GM12864 (cell line): ENCODE measurements at places on chromosomes 12 and 14.

GRCh38 chr12:15726027-15726877 lies 62.9 kb downstream of the EPS8 start:
- no peak for DNase-seq

DNA sequence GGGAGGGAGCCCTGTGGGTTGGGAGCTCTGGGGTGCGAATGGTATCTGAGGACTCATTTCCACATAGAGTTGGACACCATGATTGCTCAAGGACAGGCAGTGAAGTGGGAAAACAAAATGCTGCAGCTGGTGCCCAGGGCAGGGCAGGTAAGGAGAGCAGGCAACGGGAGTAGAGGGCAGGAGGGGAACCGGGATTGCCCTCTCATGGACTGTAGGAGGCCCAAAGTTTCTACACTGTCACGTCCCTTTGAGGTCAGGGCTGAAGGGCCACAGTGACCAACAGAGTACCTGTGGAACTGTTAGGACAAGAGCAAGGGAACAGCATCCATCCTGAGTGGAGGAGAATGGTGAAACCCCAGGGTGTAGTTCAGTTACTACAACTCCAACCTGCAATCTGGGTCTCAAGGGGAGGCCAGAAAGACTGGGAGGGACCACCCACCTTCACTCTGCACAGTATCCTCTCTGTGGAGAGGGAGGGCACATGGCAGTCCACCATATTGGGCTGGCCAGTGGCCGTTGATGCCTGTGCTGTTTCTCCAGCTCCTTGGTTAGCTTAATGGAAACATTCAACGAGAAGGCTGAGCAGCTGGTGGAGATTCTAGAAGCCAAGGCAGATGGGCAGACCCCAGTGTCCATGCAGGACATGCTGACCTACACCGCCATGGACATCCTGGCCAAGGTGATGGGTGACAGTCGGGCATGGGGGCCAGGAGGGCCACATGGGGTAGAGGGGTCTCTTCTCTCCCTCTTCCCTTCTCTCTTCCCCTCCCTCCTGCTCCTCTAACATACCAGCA lies 22.2 kb downstream of the CYP46A1 start:
- DNase-seq: no peak

GRCh38 chr12:30970559-30971197 lies 44.1 kb downstream of the TSPAN11 start:
- no peak for DNase-seq

DNA sequence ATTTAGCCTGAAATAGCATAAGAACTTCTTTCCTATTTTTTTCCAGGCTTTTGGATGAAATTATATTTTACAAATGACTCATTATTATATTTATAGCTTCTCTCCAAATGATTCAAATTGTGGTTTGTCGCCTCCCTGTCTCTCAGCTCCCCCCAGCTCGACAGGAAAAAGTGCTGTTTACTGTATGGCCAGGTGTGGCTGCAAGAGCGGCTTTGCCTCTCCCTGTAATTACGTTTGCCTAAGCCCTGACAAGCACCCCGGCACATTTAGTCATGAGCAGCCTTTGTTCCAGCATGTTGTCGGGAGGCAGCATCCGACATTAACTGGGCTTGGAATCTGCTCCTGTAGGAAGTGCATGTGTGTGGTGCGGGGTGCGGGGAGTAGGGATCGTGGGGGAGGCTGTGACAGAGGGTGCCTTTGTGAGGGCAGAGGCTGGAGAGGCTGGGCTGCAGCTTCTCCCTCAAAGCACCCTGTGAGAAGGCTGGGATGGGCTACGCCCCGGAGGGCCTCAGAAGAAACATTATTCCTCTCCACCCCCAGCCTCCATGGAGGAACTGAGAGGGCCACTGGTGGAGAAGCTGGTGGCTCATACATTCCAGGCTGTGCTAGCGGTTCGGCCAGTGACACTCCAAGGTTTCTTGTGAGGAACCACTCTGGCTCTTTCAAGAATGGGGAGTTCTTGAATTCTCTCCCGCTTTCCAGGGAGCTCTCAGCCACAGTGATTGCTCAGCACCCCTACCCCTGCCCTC lies 42.1 kb upstream of the CTDSP2 start:
- DNase-seq: no peak

- no peak for DNase-seq
Measured at GRCh38 chr12:60335745-60336144, 739.9 kb downstream of the SLC16A7 start.

- DNase-seq: no peak
Measured at GRCh38 chr12:66393890-66394289, 91.6 kb downstream of the HELB start.

DNA sequence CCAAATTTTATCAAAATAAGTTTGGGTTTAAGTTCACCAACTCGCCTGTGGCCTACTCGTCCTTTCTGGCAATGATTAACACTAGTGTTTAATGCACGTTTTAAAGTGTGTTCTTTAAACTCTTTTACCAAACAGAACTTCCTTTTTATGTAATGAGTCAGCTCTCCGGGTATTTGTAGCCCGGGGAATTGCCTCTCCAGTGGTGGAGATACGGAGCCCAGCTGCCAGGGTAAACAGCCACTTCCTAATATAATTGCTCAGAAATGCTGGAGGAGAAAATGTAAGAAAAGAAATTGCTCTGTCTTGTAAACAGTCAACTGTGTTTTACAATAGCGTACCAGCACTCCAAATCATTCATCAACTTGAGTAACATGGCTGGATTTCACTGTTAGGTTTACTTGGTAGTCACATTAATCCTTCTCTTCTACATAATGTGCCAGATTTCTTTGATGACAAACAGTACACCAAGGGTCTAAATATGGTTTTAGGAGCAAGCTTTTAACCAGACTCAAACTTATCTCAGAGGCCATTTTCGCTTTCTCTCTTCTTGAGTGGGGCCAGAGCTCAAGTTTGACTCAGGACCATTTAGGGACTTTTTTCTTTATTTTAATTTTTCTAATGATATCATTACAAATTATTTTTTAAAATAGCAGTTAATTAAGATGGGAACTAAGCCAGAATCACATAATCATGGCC lies 101.2 kb upstream of the SLC38A2 start:
- DNase-seq: no peak

DNA sequence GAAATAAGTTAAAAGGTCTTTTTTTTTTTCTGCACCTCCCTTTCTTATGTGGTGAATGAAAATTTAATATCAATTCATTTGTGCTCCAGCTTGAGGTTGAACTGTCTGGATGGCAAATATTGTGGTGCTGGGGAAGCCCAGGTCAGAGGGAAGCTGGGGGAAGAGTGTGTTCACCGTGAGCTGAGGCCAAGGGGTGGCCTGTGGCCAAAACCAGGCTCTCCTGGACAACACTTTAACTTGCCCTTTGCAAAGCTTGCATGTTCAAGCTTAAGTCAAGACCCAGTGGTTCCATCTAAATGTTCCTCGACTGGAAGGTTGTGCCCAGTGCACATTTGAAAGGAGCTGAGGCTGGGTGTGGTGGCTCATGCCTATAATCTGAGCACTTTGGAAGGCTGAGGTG lies 28.8 kb downstream of the DRAM1 start:
- no peak for DNase-seq

- no peak for DNase-seq
Measured at GRCh38 chr12:102069707-102070106, 7.9 kb upstream of the WASHC3 start.

- no peak for DNase-seq
Measured at GRCh38 chr12:6333566-6333965, 8.3 kb downstream of the TNFRSF1A start.

DNA sequence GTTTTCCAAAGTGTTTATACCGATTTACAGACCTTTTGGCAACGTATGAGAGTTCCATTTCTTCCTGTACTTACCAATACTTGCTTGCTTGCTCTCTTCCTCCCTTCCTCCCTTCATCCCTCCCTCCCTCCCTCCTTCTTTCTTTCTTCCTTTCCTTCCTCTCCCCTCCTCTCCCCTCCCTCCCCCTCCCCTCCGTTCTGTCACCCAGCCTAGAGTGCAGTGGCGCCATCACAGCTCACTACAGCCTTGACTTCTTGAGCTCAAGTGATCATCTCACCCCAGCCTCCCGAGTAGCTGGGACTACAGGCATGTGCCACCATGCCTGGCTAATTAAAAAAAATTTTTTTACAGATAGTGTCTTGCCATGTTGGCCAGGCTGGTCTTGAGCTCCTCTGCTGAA lies 40.4 kb downstream of the DIP2B start:
- no peak for DNase-seq

- DNase-seq: no peak
Measured at GRCh38 chr12:57341275-57341990, 89.4 kb downstream of the R3HDM2 start.

DNA sequence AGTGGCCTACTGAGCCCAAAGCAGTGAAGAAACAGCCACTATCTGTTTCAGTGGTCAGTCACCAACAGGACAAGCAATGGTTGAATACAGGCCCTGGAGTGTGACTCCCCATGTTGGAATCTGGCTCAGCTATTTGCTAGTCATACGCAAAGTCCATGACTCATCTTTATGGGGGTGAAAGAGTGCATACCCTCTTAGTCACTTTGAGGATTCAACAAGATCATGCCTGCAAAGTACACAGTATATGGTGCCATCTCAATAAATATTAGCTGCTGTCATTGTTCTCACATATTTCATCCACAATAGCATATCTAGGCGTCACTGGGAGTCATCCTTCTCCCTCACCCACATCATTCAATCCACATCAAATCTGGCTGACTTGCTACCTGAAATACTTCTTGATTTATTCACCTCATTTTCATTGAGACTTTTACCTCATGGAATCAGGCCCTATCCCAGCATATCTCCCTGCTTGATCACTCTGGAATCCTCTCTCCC lies 26.4 kb upstream of the STAB2 start:
- no peak for DNase-seq

GRCh38 chr12:72228424-72228823 lies 43.7 kb upstream of the TRHDE start:
- DNase-seq: no peak

DNA sequence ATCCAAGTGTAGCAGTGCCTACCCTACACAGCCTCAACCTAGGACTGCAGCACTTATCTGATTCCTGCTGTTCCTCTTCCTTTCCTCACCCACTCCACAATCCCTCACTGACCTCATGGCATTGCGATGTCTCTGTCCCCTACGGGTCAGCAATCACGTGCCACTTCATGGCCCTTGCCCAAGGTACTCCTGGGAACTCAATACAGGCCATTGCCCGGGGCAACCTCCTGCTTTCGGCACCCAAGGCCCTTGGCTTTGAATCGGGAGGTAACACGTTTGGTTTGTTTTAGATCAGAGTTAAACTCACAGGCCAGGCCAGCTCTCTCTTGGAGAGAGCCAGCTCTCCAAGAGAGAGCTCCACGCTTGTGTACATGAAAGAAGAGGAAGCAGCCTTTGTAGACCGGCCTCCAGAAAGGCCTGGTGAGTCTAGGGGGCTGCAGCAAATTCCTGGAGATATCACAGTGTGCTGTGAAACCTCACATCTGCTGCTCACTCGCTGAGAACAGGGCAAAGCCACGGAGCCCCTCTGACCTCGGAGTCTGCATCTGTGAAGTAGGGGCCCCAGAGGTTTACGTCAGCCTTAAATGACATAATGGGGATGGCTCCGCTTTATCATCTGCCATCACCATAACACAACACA lies 12.2 kb downstream of the CLMN start:
- DNase-seq: no peak

DNA sequence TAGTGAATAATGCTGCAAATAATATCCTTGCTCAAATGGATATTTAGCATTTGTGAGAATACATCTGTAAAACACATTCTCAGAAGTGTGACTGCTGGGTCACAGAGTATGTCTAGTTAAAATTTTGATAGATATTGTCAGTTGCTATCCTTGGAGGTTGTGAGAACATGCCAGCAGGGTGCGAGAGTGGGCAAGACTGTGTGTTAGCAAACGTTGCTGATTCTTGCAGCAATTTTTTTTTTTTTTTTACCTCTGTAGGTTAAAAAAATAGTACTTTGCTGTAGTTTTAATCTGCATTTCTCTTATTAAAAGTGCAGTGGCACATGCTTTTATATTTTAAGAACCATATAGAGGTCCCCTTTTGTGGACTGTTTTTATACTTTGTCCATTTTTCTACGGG lies 4.5 kb upstream of the NYNRIN start:
- DNase-seq: no peak

DNA sequence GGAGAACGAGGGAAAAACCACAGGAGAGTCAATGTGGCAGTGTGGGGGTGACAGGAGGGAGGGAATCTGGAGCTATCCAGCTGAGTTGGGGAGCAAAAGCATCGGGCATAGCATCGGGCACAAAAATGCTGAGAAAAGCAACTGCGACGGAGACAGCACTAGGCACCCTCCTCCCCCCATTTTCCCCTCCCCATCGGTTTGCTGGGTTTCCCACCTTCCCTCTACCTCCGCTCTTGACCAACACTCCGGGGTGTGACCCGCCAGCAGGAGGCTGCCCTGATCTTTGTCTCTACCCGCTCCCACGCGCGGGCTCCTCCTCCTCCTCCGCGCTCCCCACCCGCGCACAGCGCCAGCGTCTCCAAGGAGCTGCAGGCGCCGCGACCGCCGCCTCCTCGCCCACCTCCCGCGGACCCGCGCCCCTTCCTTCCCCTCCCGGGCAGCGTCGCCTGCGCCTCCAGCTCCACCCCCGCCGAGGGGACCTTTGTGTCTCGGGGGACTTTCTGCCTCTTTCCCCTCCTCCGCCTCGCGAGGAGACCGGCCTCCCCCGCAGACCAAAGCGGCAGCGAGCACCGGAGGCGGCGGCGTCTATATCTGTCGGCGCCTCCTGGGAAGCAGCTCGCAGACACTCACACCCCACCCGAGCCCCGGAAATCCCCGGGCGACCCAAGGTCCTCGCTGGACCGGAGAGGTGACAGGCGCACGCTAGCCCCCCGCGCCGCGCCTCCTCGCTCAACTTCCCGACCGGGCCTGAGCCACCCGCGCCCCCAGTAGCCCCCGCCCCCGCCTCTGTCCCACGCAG lies 920 bp downstream of the CDK17 start:
- DNase-seq: no peak

DNA sequence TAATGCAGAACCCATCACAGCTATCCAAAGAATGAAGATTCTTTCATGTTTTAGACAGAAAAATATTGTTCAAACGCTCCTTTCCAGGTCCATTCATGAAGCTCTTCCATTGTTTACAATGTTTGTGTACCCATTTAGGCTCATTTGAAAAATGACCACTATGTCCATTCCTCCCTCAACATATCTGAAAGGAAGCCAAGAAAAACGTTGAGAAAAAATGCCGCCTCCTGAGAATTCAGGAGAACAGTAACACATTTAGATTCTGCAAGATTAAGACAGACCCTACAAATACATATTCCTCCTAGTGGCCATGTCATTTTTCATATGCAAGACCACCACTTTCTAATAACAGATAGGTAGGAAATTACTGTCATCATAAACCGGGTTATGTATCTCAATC lies 124.4 kb downstream of the SLC25A21 start:
- no peak for DNase-seq

GRCh38 chr14:32497248-32497647 lies 168.2 kb downstream of the AKAP6 start:
- no peak for DNase-seq

DNA sequence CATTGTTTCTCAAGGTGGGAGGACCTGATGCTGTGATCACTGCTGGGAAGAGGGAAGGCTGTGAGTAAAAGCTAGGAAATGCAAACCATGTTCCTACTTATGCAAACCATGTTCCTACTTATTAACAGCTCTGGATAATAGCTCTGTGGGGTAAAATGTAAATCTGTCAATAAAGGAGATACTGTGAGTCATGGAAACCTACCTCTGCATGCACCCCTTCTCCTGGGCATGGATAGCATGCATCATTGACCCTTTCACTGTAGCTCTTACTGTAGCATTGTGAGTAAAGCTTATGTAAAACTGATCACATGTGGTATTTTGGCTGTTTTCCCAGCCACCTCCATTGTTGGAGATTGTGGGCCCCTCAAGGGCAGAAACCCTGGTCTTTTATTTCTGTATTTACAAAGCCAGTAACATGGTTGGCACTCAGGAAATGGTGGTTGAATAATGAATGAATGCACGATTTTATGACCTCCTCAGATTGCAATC lies 253.7 kb downstream of the GRIN2B start:
- no peak for DNase-seq

GRCh38 chr12:125892276-125892675 lies 827.0 kb downstream of the AACS start:
- no peak for DNase-seq
